ENCODE measurements at places on chromosomes 4 and X.
A peak's percentile ranks its signal among the peaks of the same experiment; 100 is the strongest.

GRCh38 chrX:7647831-7648230 is 195.1 kb upstream of the VCX start:
- DNase-seq, result no peak

- DNase-seq, result no peak
Observed at GRCh38 chr4:5045097-5045496, 6.2 kb upstream of the STK32B start.

DNA sequence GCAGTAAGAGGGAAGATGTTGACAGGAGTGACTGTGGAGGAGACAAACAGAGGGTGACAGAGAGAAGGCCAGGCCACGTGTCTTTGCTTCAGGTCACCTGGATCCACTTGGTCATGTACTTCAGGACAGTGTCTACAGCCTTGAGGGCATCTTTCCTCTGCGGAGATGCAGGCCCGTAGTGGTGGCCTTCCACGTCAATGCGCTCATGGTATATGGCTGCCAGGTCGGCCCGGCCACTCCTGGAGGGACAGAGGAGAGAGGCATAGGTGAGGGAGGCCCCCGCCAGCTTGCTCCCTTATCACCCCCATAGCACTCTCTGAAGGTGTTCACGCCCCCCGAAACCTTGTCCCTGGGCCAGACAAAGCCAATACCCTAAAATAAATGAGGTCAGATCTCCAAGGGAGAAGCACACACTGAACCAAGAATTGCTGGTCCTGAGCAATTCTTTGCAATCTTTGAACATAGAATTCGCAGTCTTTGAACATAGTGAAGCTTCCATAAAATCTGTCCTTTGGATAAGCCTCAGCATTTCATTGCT is 99.9 kb downstream of the ENPP6 start:
- no peak for DNase-seq

DNA sequence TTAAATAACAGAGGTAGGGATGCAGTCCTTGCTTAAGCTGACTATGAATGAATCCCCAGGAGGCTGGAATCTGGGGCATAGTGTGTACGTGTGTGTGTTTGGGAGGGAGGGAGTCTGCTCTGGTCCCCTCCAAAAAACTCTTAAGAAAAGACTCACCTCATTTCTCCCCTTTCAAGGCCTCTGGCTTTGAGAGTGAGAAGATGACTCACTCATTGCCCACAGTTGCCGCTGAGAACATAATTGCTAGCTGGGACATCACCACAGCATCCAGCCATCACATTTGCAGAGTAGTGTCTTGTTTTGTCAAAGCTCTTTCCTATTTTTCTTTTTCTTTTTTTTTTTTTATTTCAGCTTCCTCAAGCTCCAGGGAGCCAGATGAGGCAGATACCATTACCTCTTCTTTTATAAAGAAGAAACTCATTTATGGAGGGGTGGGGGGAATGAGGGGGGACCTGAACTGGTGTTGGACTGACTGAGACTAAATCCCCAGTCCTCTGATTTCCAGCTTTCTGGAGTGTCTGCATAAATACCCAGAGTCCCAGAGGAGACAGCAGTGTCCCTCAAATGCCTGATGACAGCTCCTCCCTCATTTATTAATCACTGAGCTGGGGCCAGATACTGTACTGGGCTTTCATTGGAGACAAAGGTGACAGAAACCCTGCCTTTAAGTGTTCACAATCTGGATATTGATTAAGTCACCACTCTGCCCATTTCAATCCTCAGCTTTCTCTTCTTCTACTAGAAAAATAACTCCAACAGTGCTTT is 61.9 kb upstream of the LAS1L start:
- DNase-seq, result no peak

GRCh38 chr4:139782926-139783522 is 117.4 kb downstream of the MGST2 start:
- DNase-seq, result no peak

DNA sequence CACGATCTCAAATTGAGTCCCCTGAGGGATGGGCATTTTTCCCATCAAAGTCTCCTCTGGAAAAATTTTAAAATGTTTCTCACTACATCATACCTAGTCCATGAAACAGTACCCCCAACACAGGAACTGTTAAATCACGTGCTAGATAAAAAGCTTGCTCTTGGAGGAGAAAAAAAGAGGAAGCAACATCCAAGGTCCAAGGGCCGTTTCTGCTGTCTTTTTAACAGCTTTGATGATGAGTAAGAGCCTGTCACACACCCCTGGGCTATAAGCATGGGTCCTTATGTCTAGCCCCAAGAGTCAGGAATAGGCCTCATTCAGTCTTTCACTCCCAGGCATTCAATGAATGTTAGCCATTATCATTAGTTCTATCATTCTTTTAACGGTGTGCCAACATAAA is 128.9 kb downstream of the SH3KBP1 start:
- DNase-seq, result no peak

- DNase-seq, result no peak
Observed at GRCh38 chrX:24428516-24428915, 36.6 kb upstream of the PDK3 start.

DNA sequence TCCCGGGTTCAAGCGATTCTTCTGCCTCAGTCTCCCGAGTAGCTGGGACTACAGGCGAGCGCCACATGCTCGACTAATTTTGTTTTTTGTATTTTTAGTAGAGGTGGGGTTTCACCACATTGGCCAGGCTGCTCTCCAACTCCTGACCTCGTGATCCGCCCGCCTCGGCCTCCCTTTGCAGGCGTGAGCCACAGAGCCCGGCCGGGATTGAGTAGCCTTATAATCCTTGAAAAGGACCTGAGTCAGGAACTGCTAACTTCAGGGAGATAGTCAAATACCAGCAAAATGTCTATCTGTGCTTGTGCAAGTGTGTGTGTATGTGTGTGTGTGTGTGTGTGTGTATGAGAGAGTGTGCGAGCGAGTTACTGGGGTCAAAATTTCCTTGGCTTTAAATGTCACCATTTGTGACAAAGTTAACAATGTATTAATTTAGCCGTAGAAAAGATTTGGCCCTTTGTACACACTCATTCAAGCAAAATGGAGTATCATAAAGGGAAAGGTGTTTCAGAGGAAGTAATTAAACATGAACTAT is 1.8 kb upstream of the KDM6A start:
- DNase-seq, result no peak

- DNase-seq, result no peak
Observed at GRCh38 chr4:172721659-172722058, 447.0 kb upstream of the GALNT7 start.

- DNase-seq, result no peak
Observed at GRCh38 chrX:72715546-72715945, 1.4 kb upstream of the PHKA1 start.

GRCh38 chr4:120549011-120549570 is 373.4 kb downstream of the PRDM5 start:
- no peak for DNase-seq

DNA sequence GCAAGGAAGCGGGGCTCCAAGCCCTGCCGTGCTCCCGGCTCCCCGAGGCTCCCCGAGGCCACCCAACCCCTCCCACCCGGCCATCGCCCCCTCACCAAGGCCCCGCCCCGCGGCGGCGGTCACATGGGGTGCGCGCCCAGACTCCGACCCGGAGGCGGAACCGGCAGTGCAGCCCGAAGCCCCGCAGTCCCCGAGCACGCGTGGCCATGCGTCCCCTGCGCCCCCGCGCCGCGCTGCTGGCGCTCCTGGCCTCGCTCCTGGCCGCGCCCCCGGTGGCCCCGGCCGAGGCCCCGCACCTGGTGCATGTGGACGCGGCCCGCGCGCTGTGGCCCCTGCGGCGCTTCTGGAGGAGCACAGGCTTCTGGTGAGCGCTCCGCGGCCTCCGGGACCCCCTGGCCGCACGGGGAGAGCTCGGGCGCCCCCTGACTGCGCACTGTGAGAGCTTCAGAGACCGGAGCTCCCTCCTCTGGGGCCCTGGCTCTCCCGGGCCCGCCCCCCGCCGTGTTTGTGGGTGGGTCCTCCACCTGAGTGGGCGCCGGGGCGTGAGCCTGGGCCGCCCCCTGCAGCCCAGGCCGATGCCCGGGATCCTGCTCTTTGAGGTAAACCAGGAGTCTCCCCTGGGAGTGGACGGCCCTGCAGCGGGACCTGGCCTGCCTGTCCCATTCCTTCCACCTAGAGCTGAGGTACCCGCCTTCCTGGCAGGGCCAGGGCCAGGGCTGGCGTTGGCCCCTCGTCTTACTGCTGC is at the start of gene IDUA:
Gene IDUA, plus strand, starts transcription at position 166 of the 745 bp plus-strand sequence. Its CDS starts 41 bp downstream, at position 207.
- DNase-seq, result peak; percentile 83

- DNase-seq, result no peak
Observed at GRCh38 chr4:129323658-129324057, 227.7 kb downstream of the C4orf33 start.

- no peak for DNase-seq
Observed at GRCh38 chrX:150649096-150649870, 43.9 kb upstream of the MTMR1 start.

DNA sequence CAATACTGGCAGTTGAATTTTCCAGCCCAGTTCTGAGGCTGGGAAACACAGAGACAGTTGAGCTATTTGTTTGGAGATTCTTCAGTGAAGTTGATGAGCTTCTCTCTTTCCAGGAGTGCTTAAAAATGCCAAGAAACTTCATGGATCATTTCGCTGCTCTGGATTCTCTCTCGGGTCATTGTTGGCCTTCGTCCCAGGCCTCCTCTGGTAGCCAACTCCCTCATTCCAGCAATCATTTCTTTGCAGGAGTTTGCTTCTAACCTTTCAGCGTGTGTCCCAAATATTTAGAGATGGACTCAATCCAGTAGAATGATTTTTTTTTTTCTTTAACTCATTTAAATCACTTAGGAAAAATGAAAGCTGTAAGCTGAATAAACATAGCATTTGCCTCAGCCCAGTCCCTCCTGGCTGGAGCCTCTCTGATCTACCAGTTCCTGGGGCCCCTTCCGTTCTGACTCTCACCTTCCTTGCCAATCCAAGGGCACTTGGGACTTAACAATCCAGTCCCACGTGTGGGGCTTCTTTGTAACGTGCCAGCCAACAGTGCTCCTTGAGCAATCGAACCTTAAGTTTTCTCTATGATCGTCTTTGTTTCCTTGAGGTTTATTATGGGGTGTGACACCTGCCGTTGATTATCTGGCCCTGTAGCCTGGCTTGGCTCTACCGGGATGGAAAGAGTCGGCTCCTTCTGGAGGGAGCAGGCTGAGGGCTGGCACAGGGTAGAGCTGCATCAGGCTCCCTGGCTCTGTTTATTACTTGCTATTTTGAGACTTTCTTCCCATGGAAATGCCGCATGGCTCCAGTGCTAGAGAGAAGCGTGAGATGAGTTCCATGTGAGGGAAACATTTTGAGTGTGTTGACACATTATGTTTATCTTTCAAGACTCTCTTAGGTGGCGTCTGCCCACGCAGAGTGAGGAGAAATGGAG is 80.4 kb upstream of the GPC4 start:
- DNase-seq, result no peak

DNA sequence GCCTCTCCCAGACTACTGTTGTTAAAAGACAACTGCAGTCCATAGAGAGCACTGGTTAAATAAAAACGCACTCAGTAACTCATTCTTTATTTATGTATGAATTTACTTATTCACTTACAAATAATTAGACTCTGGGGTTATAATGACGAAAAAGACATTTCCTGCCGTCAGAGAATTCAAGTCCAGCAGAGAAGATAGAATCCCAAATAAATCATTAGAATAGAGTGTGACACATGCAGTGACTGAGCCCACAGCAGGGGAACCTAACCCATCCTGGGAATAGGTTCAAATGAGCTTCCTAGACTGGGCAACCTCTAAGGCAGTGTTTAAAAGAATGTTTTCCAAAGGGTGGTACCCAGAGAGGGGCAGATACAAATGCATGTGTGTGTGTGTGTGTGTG is 53.9 kb downstream of the FGFBP1 start:
- no peak for DNase-seq

GRCh38 chr4:76987685-76988084 is 38.1 kb downstream of the SEPTIN11 start:
- DNase-seq, result no peak

GRCh38 chrX:119497185-119497584 is 28.9 kb downstream of the SLC25A5 start:
- no peak for DNase-seq

GRCh38 chr4:25919676-25920075 is 5.7 kb downstream of the SMIM20 start:
- DNase-seq, result no peak

DNA sequence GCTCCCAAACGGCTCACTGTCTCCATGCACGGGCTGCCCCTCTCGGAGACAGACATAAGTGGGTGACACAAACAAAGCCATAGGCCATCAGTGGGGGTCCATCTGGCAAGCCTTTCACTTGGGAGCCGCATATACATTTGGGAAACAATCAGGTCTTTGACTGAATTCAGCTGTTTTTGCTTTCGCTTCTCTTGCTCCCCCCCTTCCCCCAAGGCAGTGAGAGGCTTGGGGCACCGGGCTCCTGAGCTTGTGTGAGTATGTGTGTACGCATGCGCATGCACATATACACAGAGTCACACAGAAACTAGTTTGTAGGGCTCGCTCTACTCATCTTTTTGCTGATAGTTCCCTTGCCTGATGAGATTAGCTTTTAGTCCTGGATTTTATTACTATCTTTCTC is 284.4 kb downstream of the AFF2 start:
- DNase-seq, result no peak
